Stimulated activated naive B cell treated with anti-CD40 and anti-IgM and Interleukin-4, amounts not matched to agents 10 μg/mL and 1 μg/mL and 100 μg/mL, for 72 hours (primary cell): ENCODE measurements at places on chromosomes 6 and 20.

DNA sequence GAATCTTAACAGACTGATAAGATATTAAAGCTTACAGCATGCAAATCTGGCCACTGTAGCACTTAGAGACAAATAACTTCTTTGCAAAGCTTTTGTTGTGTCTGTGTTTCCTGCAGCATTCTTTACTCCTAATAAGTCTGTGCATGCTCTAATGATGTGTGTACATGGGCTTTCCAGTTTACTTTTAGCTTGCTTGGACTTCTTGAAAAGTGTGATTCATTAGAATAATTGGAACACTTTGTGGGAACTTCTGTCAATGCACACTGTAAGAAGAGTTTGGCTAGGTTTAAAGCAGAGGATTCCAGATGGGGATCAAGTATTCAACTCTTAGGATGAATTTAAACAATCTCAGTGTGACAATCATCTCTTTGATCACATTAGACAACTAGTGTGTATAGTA is 22.1 kb upstream of the TINAG start:
- peaks cover 3% of the 10 kb centered on the region for H3K4me1 ChIP-seq
- H3K4me3 ChIP-seq: no peak overlapping the region
- no peaks in the 10 kb centered on the region for H3K36me3 ChIP-seq

- peaks cover 1% of the 10 kb centered on the region for H3K36me3 ChIP-seq
- DNase-seq: peak; percentile 40
- no peak overlapping the region for H3K4me3 ChIP-seq
- peak overlapping the region; percentile 22 for H3K27ac ChIP-seq
- peaks cover 10% of the 10 kb centered on the region for H3K4me1 ChIP-seq
Observed at GRCh38 chr20:10074513-10074912, 39.7 kb downstream of the ANKEF1 start.

GRCh38 chr6:95517004-95517403 is 60.3 kb upstream of the MANEA start:
- H3K27ac ChIP-seq: no peak overlapping the region
- no peak for DNase-seq
- no peaks in the 10 kb centered on the region for H3K36me3 ChIP-seq
- no peak overlapping the region for H3K4me3 ChIP-seq

DNA sequence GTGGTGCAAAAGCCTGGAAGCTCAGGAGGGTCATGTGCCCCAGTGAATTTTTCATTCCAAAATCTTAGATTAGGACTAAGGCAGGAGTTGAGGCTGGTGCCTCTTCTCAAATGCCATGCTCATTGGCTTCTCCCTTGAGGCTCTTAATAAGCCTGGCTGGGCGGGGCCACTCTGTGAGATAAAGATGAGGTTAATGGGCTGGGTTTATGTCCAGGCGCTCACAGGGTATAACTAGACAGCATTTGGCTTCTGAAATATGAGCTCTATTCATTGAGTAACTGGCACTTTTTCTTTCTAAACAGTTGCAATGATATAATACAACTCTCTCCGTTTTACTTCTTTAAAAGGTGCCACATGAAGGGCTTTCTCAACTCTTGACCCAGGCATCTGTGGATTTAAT is 156.3 kb downstream of the SCML4 start:
- no peaks in the 10 kb centered on the region for H3K27me3 ChIP-seq
- peaks cover 86% of the 10 kb centered on the region for H3K4me1 ChIP-seq
- peaks cover 1% of the 10 kb centered on the region for H3K36me3 ChIP-seq
- no peak for DNase-seq
- H3K27ac ChIP-seq: no peak overlapping the region
- H3K4me3 ChIP-seq: no peak overlapping the region

DNA sequence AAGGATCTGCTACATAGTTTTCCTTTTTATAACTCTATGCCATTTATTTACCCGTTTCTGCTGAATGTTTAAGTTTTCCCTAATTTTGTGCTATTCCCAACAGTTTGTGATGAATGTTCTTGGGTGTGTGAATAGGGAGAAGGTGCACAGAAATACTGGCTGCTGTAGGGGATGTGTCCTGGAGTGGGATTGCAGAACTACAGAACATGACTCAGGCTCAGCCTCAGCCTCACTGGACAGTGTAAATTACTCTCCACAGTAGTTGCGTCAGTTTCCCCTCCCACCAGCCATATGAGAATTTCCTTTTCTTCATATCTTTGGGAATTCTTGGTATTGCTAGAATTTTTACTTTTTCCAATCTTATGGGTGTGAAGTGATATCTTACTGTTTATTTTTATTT is 57.0 kb downstream of the SLX4IP start:
- H3K27ac ChIP-seq: no peak overlapping the region
- DNase-seq: no peak
- H3K27me3 ChIP-seq: no peaks in the 10 kb centered on the region
- H3K4me1 ChIP-seq: peaks cover 36% of the 10 kb centered on the region
- peaks cover 6% of the 10 kb centered on the region for H3K36me3 ChIP-seq
- H3K4me3 ChIP-seq: no peak overlapping the region

- H3K4me1 ChIP-seq: peaks cover 21% of the 10 kb centered on the region
- peaks cover 8% of the 10 kb centered on the region for H3K36me3 ChIP-seq
- DNase-seq: no peak
- no peak overlapping the region for H3K27ac ChIP-seq
- H3K27me3 ChIP-seq: peaks cover 25% of the 10 kb centered on the region
Observed at GRCh38 chr6:35757456-35758123, 18.8 kb upstream of the CLPSL2 start.

DNA sequence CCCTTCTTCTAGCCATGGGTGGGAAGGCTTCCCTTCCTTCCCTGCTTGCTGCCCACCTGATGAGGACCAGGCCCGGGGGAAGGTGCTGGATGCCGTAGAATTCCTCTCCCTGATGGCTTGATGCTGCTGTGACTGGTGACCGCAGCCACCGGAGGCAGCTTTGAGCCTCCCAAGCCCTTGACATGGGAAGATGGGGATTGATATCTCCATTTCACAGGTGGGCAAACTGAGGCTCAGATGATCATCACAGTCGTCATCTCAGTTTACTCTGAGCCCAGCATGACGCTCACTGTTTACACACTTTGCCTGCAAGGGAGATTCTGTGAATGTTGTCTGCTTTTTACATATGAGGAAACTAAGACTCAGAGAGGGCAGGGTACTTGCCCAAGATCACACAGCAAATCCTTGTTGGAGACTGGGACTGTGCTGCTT is 43.9 kb downstream of the SRC start:
- peaks cover 81% of the 10 kb centered on the region for H3K36me3 ChIP-seq
- peaks cover 10% of the 10 kb centered on the region for H3K4me1 ChIP-seq
- H3K27me3 ChIP-seq: no peaks in the 10 kb centered on the region
- no peak overlapping the region for H3K4me3 ChIP-seq
- DNase-seq: no peak

DNA sequence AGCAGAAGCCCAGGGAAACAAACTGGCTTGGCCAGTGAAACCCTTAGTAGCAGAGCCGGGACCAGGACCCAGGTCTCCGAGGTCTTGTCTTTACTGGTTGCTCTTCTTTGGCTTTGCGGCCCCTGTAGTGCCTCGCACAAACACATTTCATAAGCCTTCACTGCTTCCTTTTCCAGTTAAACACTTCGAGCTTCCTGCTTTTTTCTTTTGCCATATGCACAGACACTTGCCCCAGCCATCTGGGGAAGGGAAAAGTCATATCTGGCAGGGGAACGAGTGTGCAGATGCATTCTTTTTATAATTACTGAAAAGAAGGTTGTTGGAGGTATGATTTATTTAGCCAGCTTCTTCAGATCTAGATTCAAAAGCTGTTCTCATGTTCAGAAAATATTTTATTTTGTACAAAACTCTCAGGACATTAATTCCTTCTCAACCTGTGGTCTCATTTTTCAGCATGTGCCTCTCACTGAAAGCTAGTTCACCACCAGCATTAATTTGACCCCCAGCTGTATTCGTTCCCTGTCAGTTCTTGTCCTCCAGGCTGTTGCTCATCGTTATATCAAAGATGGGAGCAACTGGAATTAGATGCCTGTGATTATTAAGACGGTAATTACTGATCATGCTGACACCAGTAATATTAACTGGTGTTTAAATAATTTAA is 19.2 kb downstream of the KLHL32 start:
- no peaks in the 10 kb centered on the region for H3K4me1 ChIP-seq
- DNase-seq: no peak
- H3K36me3 ChIP-seq: no peaks in the 10 kb centered on the region
- H3K27ac ChIP-seq: no peak overlapping the region
- H3K4me3 ChIP-seq: no peak overlapping the region

GRCh38 chr6:70061546-70061945 is 195.2 kb downstream of the COL19A1 start:
- peaks cover 18% of the 10 kb centered on the region for H3K36me3 ChIP-seq
- DNase-seq: no peak
- H3K4me3 ChIP-seq: no peak overlapping the region
- H3K4me1 ChIP-seq: peaks cover 2% of the 10 kb centered on the region
- no peak overlapping the region for H3K27ac ChIP-seq
- no peaks in the 10 kb centered on the region for H3K27me3 ChIP-seq

DNA sequence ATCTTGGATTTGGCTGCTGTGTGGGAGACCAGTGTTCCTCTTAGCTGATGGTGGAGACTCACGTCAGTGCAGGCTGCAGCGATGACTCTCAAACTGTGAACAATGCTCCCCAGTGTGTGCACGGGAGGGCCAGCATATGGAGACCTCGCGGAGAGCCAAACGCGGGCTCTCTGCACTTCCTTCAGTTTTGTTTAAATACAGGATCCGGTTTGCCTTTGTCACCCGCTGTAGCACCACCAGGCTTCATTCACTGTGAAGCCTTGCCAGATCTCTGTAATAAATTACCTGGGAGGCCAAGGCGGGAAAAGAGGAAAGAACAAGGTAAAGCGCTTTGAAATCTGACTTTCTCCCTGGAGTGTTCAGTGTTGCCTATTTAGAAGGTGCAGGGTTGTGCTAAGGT is 30.7 kb upstream of the TMEM14A start:
- peaks cover 26% of the 10 kb centered on the region for H3K27me3 ChIP-seq
- H3K36me3 ChIP-seq: no peaks in the 10 kb centered on the region
- no peak overlapping the region for H3K4me3 ChIP-seq
- DNase-seq: no peak
- H3K27ac ChIP-seq: no peak overlapping the region

GRCh38 chr20:38173237-38174156 is 8.4 kb upstream of the TGM2 start:
- H3K4me3 ChIP-seq: no peak overlapping the region
- H3K27ac ChIP-seq: no peak overlapping the region
- H3K36me3 ChIP-seq: no peaks in the 10 kb centered on the region
- peaks cover 12% of the 10 kb centered on the region for H3K27me3 ChIP-seq
- peaks cover 18% of the 10 kb centered on the region for H3K4me1 ChIP-seq

GRCh38 chr6:21082091-21082490 is 511.5 kb upstream of the SOX4 start:
- no peak overlapping the region for H3K4me3 ChIP-seq
- DNase-seq: no peak
- no peaks in the 10 kb centered on the region for H3K27me3 ChIP-seq
- H3K36me3 ChIP-seq: peaks cover 52% of the 10 kb centered on the region

DNA sequence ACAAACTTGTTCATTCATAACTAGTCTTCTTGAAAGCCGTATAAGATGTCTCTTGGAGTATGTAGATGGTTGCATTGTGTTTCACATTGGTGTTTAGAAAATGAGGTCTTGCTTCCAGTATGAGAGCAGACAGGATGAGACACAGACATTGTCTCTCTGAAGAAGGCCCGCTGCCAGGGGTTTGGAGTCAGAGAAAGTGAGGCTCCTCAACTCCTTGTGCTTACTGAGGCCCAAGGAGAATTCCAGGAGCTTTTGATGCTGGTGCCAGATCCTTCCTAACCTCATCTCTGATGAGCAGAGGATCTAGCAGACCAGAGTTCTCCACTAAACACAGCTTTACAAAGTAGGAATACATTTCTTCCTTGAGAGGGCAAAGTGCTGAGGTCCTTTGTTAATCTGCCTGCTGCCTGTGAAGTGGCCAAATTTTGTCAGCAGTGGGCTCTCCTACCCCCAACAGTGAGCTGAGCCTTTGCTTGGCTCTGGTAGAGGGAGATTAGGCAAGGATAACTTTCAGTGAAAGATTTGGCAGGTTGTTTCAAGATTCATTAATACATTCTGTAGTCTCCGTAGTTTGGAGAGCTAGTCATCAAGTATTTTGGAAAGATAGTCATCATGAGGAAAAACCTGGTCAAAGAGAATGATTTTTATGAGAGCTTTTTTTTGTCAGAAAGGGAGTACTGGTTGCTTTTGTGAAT is 9.7 kb downstream of the MAPRE1 start:
- H3K27ac ChIP-seq: peak overlapping the region; percentile 20
- no peaks in the 10 kb centered on the region for H3K27me3 ChIP-seq
- H3K36me3 ChIP-seq: peaks cover 41% of the 10 kb centered on the region
- H3K4me1 ChIP-seq: peaks cover 8% of the 10 kb centered on the region
- H3K4me3 ChIP-seq: no peak overlapping the region
- no peak for DNase-seq

- peak overlapping the region; percentile 99 for H3K4me3 ChIP-seq
- peaks cover 6% of the 10 kb centered on the region for H3K36me3 ChIP-seq
- H3K27me3 ChIP-seq: no peaks in the 10 kb centered on the region
Observed at GRCh38 chr6:136793363-136793762, 1.1 kb upstream of the MAP3K5 start.

GRCh38 chr20:12728782-12729181 is 280.0 kb upstream of the SPTLC3 start:
- H3K4me1 ChIP-seq: no peaks in the 10 kb centered on the region
- no peak overlapping the region for H3K4me3 ChIP-seq
- H3K27me3 ChIP-seq: no peaks in the 10 kb centered on the region
- H3K36me3 ChIP-seq: no peaks in the 10 kb centered on the region

- no peak overlapping the region for H3K27ac ChIP-seq
- H3K27me3 ChIP-seq: no peaks in the 10 kb centered on the region
- H3K4me1 ChIP-seq: no peaks in the 10 kb centered on the region
- no peak overlapping the region for H3K4me3 ChIP-seq
Observed at GRCh38 chr6:56761651-56762050, 119.0 kb upstream of the DST start.

- no peak for DNase-seq
- H3K27ac ChIP-seq: no peak overlapping the region
- H3K27me3 ChIP-seq: no peaks in the 10 kb centered on the region
- peaks cover 3% of the 10 kb centered on the region for H3K36me3 ChIP-seq
- peaks cover 71% of the 10 kb centered on the region for H3K4me1 ChIP-seq
Observed at GRCh38 chr6:133955582-133956415, 2.8 kb downstream of the TBPL1 start.

DNA sequence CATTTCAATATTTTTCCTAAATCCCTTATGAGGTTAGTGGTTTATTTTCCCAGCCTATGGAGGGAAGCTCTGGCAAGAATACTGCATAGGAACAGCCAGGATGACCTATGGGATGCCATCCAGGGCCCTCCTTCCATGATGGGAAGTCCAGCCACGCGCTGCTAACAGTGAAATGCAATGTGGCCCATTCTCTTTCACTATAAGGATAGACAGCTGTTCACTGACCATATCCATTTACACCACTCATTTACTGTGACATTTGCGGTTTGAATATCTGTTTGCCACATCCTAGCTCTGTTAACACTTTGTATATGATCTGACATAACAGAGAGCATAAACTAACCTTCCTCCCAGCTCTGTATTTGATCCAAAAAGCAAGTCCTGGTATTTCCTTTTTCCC is 471.7 kb downstream of the CBLN4 start:
- no peak for DNase-seq
- H3K4me3 ChIP-seq: no peak overlapping the region
- no peaks in the 10 kb centered on the region for H3K4me1 ChIP-seq
- H3K27me3 ChIP-seq: no peaks in the 10 kb centered on the region
